ENCODE measurements at places on chromosomes 11 and 22.

- DNase-seq: no peak
These were observed 78.4 kb downstream of the XRRA1 start for GRCh38 chr11:74870485-74870884.

DNA sequence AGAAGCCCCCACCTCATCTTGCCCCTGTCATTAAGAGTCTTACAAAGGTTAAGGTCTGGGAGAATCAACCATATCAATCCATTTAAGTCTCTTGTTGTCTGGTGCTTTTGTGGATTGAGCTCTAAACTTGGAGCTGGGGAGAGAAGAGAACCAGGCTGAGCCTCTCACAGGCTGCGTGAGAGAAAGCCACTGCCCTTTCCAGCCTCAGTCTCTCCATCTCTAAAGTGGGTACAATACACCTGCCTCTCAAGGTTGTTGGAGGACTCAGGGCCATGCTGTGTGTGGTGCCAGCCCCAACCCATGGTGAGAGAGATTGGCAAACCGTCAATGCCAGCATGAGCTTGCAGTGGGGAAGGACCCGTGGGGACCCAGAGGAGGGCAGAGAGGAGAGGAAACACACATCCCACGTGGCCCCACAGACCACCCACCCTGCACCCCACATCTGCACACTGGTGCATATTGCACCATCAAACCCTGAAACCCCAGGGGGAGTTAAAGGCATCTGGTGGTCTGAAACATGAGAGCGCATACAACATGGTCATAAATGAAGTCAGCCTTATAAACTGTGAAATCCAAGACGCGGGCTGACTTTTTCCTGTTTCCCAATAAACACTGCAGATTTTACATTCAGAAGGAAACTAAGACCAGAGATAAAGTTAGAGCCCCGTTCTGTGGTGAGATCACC lies 27.5 kb upstream of the FBLN1 start:
- DNase-seq: no peak

- no peak for DNase-seq
These were observed 22.1 kb upstream of the FGF3 start for GRCh38 chr11:69841170-69841858.

DNA sequence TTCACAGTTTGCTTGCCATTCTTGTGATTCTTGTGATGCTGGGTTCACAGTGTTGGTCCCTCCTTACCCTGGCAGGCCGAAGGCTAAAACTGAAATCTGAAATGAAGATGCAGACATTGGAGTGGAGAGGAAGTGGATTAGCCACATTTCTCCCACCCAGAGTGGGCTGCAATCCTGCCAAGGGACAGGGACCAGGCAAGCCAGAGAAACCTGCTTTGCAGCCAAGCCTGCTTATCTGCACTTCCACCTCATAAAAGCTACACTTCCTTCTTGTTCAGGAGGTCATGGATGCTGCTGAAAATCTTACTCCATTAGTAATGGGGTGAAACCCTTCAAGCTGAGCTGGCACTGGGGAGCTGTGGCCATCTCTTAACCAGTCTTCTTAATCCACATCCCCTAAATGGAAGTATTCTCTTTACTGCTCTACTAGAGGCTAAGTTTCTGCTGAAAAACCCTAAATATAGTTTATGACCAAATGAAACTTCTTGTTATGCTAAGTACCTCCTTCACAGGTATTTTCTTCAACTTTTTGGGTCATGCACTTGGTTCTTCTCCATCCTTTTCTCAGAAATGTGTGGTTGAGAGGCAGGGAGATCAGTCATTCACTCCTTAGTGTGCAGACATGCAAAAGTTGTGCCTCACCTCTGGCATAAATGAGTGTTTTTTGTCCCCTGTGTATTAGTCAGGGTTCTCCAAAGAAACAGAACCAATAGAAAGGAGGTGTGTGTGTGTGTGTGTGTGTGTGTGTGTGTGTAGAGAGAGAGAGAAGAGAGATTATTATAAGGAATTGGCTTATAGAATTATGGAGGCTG lies 133.9 kb upstream of the BMAL1 start:
- DNase-seq: no peak

- DNase-seq: no peak
These were observed 109.7 kb upstream of the CLPB start for GRCh38 chr11:72543849-72544542.

Data from NCI-H1417 (cell line).